ENCODE measurements at places on chromosomes 5 and 9.

DNA sequence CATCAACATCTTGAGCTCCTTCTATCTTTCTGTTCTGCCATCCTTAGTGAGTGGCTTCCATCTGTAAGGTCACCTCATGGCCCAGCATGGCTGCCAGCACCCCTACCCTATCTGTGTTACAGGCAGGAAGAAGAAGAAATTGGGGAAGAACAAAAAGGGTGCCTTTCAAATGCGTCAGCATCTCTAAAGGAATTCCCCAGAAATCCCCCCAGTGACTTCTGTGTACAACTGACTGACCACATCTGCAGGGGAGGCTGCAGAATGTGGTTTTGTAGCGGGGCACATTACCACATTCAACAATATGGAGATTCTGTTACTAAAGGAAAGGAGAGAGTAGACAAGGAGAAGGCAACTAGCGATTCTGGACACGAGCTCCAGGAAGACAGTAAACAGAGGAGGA lies 40.1 kb downstream of the ALG2 start:
- no peak for DNase-seq

DNA sequence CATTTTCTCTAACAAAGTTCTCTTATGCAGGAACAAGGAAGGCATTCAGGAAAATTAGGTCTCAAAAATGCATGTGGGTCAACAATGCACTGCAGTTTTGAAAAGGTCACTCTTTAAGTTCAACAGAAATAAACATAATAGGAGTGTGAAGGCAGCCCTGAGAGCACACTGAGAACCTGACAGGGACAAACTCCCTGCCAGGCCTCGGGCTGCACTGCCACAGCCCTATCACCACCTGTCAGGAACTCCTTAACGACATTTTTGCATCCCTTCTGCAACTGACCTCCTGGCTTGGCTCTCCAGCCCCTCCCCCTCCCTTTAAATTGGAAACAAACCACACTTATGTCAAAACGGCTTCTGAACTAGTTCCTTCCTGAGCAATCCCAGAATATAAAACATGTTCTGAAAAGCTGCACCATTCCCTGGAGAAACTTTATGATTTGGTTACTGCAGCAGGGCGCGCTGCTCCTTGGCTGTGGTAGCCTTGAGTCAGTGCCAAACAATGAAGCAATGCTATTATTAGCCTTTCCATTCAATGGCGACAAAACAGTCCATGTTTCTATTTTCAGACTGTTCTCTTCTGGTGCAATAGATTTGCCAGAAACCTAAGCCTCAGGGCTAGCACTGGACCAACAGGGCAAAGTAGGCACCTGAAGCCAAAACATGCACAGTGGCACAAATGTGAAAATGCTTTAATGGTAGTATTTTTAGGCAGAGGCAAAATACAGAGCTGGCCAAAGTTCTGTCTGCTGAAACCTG lies 160.1 kb upstream of the ZNF608 start:
- DNase-seq: peak; percentile 76

DNA sequence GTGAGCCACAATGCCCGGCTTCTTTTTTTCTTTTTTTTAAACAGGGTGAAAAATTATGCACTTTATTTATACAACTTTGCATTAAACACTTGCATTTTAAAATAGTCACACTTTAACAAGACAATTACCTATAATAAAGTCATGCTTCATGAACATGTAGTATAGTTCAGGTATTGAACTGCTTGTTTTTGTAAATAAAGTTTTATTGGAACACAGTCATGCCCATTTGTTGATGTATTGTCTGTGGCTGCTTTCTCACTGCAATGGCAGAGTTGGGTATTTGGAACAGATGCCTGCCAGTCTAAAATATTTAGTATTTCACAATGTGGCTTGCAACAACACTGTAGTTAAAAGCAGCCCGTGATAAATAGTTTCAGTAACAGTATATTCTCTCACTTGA lies 32.8 kb upstream of the CCL21 start:
- DNase-seq: no peak

DNA sequence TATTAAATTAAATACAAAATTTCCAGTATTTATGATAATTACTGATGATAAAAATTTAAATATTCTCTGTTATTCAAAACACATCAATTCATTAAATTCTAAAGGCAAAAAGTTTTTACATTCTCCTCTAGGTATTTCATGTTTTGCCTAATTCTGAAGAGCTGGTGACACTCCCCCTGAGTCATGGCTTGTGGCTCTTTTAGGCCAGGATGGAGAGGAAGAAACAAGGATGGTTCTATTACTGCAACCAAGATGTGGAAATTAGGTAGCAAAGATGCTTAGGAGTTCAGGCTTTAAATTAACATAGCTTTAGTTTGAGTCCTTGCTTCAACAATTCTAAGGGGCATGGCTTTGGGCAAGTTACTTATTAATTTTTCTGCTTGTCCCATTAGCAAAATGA lies 1295.8 kb downstream of the EFNA5 start:
- DNase-seq: no peak

GRCh38 chr5:10695055-10695649 lies 65.9 kb downstream of the DAP start:
- DNase-seq: peak; percentile 83

DNA sequence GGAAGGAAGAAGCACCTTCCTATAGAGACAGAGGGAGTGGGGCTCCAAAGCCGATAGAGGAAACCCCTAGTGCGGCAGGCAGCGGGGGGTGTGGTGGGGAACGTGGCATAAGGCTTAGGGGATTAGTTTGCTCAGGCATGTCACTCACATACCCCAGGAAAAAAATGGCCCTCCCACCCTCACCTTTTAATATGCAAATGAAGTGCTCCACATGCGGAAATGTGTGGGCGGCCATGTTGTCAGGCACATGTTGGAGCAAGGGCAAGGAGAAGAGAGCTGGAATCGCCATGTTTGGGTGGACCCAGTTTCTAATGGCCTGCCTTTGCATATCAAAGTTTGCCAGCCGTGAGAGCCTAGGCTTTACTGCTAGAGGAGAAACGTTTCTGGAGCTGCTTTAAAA lies 758.8 kb downstream of the NR2F1-AS1 start:
- DNase-seq: no peak

DNA sequence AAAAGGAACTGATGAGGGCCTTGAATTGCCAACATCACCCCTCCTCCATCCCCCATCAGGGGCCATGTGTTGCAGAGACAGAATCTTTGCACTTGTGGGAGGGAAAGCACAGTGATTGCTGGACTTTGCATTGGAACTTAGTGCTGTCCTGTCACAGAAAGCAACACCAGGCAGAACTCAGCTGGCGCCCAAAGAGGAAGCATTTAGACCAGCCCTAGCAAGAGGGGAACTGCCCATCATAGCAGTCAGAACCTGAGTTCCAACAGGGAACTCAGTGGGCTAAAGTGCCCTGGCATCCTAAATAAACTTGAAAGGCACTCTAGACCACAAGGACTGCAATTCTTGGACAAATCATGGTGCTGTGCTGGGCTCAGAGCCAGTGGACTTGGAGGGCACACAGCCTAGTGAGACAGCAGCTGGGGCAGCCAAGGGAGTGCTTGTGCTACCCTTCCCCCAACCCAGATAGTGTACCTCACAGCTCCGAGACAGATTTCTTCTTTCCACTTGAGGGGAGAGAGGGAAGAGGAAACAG lies 128.1 kb downstream of the ACTL7B start:
- DNase-seq: no peak

DNA sequence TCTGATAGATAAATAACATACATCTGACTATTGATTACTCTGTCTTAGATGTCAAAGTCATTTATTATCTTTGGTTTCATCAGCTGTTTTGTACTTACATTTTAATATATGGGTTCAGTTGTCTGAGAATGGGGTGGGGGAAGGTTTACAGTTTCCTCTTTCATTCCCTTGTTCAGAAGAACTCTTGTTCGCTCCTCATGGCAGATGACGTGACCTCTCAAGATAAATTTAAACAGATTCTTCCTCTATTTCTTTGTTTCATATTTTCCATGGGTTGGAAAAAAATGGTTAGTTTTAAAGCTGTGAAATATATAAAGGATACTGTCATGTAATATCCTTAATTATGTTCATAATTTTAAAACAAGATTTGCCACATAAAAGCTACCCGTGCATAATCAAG lies 61.4 kb downstream of the TSSK1B start:
- DNase-seq: no peak

GRCh38 chr5:89313044-89313443 lies 430.1 kb upstream of the MEF2C start:
- no peak for DNase-seq

DNA sequence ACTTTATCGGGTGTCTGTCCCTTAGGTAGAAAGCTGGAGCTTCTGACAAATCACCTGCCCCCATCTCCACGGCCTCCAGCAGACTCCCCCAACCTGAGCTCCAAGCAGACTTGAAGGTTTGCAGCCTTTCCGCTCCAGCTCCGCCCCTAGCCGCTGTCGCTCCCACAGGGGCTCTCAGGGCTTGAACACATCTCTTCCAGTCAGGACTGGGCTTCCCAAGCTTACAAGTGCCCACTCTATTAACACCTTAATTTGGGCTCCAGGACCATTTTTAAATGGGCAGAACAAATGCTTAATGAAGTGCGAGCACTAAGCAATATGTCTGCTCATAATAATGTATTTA lies 17.2 kb upstream of the SLC25A51 start:
- DNase-seq: no peak

DNA sequence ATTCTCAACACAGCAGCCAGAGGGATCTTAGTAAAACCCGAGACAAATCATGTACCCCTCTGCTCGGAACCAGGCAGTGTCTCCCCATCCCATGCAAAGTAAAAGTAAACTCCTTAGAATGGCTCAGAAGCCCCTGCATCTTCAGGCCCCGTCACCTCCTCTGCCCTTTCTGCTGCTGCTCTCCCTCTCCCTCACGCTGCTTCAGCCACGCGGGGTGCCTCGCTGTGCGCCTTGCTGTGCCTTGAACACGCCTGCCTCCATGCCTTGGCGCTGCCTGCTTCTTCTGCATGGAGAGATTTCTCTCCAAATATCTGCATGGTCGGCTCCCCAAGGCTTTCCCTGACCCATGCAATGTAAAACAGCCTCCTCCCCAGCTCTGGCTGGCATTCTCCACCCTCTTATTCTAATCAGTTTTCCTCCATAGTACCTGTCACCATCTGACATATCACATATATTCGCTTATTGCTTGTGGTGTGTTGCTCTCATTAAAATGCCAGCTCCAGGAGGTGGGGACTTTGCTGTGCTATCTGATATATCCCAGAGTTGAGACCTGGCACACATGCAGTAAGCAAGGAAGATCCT lies 8.0 kb downstream of the GPRIN1 start:
- DNase-seq: no peak

GRCh38 chr5:55569513-55569865 lies 34.7 kb upstream of the PLPP1 start:
- no peak for DNase-seq

- no peak for DNase-seq
These were observed 250.9 kb downstream of the CD180 start for GRCh38 chr5:66945389-66946349.

GRCh38 chr5:62581836-62582597 lies 3.4 kb downstream of the LRRC70 start:
- no peak for DNase-seq

GRCh38 chr5:141186897-141187512 lies at the start of gene PCDHB9:
Gene PCDHB9 (plus strand): TSS chr5:141187161. CDS start chr5:141187319, 158 bp downstream.
- no peak for DNase-seq

GRCh38 chr9:127182901-127183746 lies 60.7 kb upstream of the ANGPTL2 start:
- no peak for DNase-seq

- no peak for DNase-seq
These were observed 138.1 kb downstream of the YIPF5 start for GRCh38 chr5:144032375-144032774.

DNA sequence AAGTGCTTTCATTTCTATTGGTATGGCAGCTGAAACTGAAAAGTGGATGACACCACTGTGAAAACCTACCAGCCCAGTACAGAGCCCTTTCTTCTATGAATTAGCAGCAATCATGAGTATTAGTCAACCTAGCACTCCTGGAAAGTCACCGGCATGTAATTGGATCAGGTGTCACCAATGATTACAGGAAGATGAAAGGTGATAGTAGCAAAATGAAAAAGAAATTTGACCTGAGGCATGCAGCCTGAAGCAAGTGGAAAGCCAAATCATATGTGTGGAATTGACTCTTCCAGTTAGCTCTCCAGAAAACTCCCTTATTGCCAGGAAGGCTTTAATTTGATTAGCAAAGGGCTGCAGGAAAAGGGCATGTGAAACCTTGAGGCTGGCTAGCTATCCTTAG lies 81.2 kb upstream of the NAA35 start:
- no peak for DNase-seq

GRCh38 chr9:116939614-116940013 lies 252.5 kb downstream of the TRIM32 start:
- DNase-seq: no peak

GRCh38 chr5:40266952-40267351 lies 412.8 kb upstream of the PTGER4 start:
- no peak for DNase-seq

DNA sequence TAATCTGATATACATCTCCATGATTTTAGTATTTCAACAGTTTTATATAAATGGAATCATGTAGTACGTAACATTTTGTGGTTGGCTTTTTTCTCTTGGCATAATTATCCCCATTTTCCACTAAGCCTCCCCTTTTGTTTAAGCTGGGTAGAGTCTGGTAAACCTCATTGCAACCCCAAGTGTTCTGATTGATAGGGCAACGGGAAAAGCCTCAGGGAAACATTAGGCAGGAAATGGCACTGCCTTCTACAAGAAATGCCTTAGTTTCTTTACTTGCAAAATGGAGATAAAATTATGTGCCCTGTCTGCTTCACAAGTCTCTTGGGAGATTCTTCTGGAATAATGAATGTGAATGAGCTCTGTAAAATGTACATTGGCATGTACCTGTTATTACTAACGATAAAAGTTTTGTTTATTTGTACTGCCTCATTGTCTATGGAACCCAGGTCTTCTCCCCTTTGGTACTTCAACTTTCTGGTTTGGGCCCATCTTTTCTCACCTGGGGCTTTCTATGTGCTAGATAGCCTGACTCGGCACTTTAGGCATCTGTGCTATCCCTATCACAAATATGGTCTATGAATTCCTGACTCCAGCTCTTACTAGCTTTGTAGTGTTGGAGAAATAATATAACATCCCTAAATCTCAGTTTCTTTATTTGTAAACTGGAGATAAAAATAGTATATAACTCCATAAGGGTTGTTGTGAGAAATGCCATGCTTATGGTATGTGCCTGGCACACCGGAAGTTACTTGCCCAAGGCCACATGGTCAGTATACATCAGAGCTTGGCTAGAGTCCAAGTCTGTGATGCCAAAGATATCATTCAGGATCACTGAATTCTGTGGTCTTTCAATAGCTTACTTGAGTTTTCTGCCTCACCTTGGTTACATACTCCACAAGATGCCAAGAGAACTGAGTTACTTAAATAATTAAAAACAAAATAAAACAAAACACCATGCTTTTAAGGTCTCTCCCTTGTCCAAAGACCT lies 48.2 kb upstream of the ZNF169 start:
- DNase-seq: no peak

DNA sequence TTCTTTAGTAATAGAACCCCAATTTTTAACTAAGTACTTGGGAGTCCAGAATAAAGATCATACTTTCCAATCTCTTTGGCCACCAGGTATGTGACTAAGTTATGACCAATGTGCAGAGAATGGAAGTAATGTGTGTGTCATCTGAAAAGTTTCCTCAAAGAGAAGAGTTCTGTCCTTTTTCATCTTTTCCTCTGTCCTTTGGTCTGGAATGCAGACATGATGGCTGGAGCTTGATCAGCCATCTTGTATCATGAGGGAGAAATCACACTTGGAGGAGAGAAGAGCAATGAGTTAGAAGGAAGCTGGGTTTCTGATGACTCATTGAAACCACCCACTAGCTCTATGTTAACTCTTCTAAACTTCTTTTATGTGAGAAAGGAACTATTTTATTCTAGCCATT lies 5.5 kb upstream of the CPEB4 start:
- DNase-seq: no peak
